ENCODE measurements at places on chromosomes 5 and 9. TPM values are rescaled to one million over a fixed set of nuclear protein-coding genes. Genes with fewer than 3 reads are reported as not detected.

GRCh38 chr5:116576053-116576713, 1.6 kb upstream of the SEMA6A start:
- DNase-seq, result peak; percentile 86

DNA sequence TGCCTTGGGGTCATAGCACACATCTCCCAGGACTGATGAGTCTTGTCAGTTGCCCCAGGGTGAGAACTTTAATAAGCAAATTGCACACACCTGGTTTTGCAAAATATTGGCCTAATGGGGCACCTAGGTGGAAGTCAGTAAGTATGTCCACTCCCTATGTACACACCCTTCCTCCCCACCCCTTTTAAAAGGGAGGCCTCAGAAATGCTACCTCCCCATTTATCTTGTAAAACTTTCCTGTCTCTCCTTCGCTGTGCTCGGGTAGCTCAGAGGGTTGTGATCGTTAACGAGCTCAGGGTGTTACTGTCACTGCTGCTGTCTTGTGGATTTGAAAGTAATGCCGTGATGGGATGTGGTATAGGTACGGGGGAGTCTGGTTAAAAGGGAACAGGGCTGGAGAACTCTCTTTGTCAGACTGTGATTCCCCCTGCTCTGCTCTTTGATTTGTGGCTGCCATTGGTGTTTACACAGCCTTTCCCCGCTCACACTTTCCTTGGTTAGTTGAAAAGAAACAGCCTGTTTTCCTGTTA, 26.2 kb downstream of the ZNF462 start:
- no peak for DNase-seq

- DNase-seq, result no peak
Measured at GRCh38 chr5:82537687-82538306, 259.6 kb upstream of the RPS23 start.

DNA sequence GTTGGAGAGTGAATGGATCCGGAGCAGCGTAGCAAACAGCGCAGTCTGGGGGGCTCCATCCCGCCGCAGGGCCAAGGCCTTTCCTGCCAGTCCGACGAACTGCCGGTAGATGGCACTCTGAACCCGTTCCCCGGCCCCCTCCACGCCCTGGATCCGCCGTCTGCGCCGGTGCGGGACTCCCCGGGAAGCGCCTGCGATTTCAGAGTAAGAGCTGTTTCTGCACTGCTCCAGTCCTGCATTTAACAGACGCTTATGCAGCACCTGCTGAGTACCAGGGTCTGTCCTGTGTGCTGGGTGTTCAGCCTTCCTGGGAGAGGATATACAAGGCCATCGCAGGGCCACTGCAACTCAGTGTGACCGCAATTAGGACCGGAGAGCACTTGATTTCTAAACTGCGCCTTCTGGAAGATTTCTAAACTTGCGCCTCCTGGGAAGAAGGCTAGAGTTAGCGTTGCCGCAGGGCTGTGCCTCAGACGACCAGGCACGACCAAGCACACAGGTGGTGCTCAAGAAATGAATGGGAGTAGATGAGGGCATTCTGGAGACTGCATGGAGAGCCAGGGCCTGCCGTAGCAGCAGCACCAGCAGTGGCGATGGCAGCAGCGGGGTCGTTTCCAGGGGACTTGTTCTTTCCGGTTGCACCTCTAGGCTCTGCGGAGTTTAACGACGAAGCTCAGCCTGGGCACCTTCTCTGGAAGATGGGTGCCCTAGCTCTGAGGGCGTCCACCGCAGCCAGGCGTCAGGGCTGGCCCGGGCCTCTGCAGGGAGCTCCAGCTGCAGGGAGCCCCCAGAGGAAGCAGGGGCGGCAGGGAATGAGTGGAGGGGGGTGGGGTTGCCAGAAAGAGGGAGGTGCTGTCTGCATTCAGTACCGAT, 14.3 kb upstream of the TIFAB start:
- peak; percentile 79 for DNase-seq

DNA sequence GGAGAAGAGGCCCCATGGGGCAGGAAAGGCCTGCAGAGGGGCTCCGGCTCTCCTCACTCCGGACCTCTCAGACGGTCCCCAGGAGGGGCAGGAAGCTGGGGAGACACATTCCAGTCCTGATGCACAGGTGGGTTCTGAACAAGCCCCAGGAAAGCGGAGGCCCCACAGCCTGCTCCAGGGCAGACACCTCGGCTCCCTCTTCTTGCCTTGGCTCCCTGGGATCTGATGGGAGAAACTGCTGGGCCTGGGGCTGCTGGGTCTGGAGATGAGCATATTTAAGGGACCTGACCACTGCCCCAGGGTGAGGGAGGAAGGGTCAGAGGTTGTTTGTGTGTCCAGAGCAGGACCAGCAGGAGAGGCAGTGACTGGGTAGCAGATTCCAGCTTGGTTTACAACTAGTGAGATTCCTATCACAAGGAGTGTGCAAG, 1.2 kb downstream of the CORO2A start:
- no peak for DNase-seq

Gene ARSI
- polyA plus RNA-seq, result 8.2 TPM

Gene IGFBPL1
- 0.72 TPM for polyA plus RNA-seq

DNA sequence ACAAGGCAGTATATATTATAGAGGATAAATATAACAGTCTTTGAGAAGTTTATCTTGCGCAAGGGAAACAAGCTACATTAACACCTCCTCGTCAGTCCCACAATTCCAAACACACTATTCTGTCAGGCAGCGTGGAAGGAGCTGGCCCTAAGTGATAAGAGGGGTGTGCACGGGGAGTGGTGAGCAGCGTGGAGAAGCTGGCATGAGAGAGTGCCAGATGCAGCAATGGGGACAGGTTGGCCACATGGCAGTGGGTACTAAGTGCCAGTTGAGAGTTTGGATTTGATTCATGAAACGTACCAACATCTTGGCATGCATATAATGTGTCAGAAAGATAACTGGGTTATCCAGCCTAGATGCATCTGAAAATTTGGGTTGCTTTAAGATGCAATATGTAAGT, 460.2 kb downstream of the ICE1 start:
- DNase-seq, result no peak

GRCh38 chr9:36818242-36818938, 215.7 kb downstream of the PAX5 start:
- peak; percentile 8 for DNase-seq

Gene ESM1
- polyA plus RNA-seq, result 2.3 TPM

DNA sequence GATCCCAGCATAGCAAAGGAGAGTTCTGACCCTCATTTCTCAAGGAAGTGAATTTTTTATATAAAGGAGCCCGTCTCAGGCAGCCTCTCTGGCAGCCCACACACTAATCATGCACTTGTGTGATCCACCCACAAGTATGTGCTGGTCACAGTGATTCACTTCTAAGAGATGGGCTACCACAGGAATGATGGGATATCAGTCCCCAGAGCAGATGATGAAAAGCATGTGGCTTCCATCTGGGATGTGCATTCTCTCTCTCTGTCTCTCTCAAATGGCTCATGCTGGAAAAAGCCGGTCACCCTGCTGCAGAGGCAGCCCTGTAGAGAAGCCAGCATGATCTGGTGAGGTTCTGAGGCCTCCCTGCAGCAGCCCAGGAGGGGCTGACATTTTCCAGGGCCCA, 74.2 kb upstream of the ADCY2 start:
- DNase-seq, result no peak

DNA sequence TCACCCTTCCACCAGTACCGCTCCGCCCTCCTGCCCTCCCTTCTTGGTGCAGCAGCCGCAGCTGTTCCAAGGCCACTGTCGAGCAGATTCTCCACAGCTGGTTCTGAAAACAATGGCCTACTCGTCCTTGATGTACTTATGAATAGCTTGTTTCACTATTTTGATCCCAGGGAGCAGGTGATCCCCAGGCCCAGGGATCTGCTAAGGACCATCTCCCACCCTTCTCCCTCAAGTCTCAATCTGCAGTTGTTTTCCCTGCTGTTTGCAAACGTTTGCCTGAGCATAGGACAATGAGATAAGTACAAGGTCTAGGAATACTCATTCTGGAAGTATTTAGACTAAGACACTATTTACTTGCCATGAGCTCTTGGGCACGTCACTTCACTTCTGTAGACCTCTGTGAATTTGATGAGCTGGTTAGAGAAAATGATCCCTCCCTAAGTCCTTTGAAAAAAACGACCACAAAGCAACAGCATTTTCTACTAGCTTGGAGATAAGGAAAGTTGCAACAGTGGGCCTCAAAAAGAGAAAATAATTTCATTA, 1.8 kb downstream of the LURAP1L start:
- DNase-seq, result peak; percentile 91

Gene C9orf153
- 0.22 TPM for polyA plus RNA-seq

DNA sequence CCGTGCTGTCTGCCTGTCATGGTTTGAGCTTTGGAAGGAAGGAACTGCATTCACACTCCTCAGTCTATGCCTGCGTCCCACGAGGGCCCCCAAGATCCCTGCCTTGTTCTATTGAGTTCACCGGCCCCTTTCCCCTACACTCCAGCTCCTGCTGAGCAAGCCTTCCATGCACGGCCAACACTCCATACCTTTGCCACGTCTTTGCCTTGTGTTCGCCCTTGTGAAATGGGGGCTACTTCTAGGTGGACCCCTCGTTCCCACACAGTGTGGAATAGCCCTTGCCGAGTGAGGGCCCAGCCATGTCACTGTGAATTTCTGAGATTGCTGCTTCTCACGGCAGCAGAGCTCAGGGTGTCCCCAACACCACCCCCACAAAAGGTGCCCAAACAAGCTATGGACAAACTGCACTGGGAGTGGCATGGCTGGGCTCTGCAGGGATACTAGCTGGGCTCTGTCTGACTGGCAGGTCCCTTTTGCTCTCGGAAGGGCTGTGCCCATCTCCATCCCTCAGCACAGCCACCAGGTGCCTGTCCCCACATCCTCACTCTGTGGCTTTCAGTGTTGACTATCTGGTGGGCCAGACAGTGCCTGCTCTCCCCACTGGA, 67.9 kb upstream of the ADAMTS2 start:
- no peak for DNase-seq

DNA sequence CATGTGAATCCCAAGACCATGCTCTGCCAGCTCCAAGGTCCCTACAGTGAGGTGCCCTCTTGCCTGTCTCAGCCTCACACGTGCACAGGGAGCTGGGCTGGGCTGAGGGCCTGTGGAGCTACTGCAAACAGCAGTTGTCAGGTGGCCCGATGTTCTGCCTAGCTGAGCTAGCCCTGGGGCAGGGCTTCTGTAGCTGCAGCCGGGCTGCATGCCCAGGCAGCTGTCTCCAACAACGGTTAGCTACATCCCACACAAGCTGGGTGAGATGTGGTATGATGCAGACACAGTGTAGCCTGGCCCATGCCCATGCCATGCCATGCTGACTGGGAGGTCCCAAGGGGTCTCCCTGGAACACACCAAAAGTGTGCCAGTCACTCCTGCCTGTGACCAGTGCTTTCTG, 62.0 kb downstream of the MACROH2A1 start:
- DNase-seq, result peak; percentile 50

Gene OGN
- polyA plus RNA-seq, result 301 TPM

Gene RNF145
- polyA plus RNA-seq, result 32.2 TPM

- DNase-seq, result no peak
Measured at GRCh38 chr5:135393691-135394090, 5.3 kb downstream of the MACROH2A1 start.

Gene TLX3
- polyA plus RNA-seq, result not detected

GRCh38 chr5:125125031-125125823, 378.8 kb upstream of the ZNF608 start:
- DNase-seq, result no peak

- DNase-seq, result no peak
Measured at GRCh38 chr5:65620021-65620420, 4.1 kb downstream of the TRIM23 start.

DNA sequence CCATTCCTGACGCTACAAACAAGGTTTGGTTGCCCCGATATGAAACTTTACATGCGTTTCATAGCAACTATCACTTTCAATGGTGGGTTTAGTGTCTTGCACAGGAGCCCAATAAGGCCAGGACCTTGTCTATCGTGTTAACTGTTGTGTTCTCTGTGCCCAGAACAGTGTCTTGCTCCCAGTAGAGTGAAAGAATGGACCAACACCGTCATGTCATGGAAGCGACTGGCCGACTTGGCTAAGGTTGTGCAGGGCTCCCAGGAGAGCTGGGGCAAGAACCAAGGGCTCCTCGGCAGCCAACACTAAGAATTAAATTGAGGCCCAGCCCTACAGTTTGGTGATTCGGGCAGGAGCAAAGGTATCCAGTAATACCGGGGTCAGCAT, 498 bp upstream of the ARHGEF37 start:
- DNase-seq, result no peak

DNA sequence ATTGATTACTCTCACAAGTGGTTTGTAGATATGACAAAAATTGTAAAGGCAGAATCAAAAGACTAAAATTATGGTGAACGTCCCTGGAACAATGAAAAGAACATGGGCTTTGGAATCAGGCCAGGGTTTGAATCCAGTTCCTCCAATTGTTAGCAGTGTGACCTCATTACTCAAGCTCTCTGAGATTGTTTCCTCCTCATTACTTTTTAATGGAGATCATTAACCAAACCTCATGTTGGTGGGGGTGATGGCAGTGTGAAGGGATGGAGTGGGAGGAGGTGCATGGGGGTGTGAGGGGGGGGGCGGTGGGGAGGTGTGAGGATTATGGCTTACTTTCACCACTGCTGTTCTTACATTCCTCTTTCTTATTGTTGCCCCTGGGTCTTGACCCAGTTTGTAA, 44.1 kb upstream of the FOXE1 start:
- DNase-seq, result no peak

Gene SLCO6A1
- polyA plus RNA-seq, result 0.40 TPM

GRCh38 chr5:132095424-132095972, 21.9 kb downstream of the CSF2 start:
- no peak for DNase-seq

Gene CBY3
- polyA plus RNA-seq, result 0.61 TPM

GRCh38 chr5:100643473-100643872, 108.3 kb downstream of the FAM174A start:
- no peak for DNase-seq

GRCh38 chr5:67971223-67971830, 244.2 kb upstream of the PIK3R1 start:
- DNase-seq, result peak; percentile 84

Gene HTR1A
- not detected for polyA plus RNA-seq

- DNase-seq, result no peak
Measured at GRCh38 chr5:59786334-59786805, 107.2 kb downstream of the PDE4D start.

GRCh38 chr5:149636861-149637246, 55.6 kb downstream of the ARHGEF37 start:
- DNase-seq, result peak; percentile 16

- peak; percentile 46 for DNase-seq
Measured at GRCh38 chr5:172385707-172386106, 68.6 kb downstream of the SH3PXD2B start.
